Neural crest cell (in vitro differentiated cells): ENCODE measurements at places on chromosomes 13 and 19. TPM values are rescaled to one million over a fixed set of nuclear protein-coding genes. Genes with fewer than 3 reads are reported as not detected.

LIM2 gene
- total RNA-seq = not detected in 2 replicates

MLNR gene
- not detected in 2 replicates for total RNA-seq

ZNF560 gene
- total RNA-seq = 0.12 TPM in 1 of 2 replicates, not detected in the other

DNA sequence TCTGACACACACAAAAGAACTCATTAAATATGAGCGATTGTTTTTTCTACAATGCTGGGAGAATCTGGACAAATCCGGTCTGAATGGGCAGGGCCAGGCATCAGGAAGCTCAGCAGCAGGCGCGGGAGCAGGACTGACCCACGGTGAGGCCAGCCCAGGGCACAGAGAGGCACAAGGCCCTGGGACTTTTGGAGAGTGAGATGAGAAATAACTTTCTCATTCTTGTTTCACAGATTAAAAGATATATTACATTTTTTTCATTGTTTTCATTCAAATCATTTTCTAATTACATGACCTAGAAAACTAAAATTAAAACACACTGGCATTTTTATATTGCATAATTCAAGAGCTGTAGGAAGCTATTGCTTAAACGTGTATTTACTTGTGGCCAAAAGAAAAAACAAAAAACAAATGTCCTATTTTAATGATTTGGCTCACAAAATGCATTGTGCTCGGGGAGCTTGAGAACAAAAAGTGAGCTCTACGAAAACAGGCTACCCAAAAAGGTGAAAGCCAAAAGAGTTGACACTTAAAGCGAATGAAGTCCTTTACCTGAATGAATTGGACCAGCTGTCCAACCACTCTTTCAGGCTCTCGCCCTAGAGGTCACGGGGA is 133.1 kb downstream of the TNFRSF19 start:
- DNase-seq = no peak

GRCh38 chr13:75153834-75154233 is 328.1 kb downstream of the TBC1D4 start:
- no peak for DNase-seq

GRCh38 chr19:37988758-37989635 is 82.0 kb downstream of the SIPA1L3 start:
- DNase-seq = no peak

- no peak for DNase-seq
Measured at GRCh38 chr13:110572778-110573118, 11.2 kb upstream of the RAB20 start.

- DNase-seq = no peak
Measured at GRCh38 chr19:12374026-12374425, 8.5 kb upstream of the ZNF442 start.

- DNase-seq = no peak
Measured at GRCh38 chr13:109870696-109871370, 84.5 kb upstream of the IRS2 start.

DNA sequence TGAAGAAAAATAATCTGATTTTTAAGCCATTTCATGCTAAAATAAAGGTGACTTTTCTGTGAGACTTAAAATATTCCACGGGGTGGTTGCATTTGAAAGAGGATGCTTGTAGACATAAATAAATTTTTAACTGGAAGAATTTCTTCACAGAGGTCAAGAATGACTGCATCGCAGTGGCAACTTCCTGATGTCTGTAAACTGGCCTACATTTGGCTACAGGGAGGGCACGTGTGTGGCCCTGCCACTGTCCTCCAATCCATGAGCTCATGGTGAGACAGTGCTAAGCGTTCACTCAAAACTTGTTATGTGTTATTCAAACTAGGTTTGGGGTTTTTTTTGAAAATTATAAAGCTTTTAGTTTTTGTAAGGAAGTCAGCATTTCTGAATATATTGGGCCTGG is 1089.3 kb downstream of the EFNB2 start:
- DNase-seq = no peak
